ENCODE measurements at places on chromosomes 11 and 22.

DNA sequence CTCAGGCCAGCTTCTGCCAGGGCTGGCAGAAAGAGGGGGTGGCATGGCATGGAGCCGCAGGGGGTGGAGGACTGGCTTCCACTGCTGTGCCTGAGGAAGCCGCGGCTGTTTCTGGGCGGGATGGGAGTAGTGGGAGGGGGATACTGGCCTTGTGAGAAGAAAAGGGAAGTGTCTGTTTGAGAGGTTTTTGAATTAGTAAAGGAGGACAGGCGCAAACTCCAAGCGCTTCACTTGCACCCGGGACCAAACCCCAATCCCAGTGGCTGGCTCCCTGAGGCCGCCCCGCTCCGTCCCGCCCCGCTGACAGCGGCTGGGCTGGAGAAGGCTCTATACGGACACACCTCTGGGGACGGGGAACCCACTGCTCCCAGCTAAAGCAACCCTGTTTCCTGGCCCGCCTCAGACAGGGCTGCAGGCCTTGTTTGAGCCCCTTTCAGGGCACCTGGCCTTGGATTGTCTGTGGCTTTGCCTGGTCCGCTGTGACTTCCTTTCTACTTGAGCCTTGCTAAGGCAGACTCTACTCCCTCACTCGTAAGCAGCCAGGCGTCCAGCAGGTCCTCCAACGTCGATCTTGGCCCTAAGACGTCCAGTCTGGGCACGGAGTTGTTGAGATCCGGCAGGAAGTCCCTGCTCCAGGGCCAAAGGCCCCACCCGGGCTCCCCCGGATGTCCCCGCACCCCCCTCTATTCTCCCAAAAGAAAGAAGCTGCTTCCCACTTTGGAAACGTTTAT is 2.2 kb downstream of the APOA1 start:
- DNase-seq, result no peak

DNA sequence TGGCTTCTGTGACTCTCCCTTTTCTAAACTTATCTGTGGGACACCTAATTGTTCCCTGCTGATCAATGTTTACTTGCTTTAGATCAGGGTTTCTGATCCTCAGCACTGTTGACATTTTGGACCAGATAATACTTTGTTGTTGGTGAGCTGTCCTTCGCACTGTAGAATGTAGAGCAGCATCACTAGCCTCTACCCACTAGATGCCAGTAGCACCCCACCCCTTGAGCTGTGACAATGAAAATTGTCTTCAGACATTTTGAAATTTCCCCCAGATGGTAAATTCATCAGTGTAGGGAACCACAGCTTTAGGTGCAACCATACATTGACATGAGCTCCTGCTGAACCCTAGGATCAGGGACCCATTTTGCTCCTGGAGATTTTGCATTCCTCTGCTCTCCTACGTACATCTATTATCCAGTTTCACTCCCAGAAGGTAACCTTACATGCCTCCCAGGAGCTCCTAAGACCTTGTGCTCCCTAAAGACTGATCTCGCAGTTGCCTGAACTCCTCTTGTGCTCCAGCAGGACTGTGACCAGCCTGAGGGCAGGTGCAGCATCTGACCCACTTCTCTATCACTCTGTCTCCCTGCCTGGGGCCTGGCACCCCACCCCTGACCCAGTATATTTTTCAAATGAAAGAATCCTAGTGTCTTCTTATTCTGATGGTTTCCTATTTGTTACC is 107.8 kb downstream of the FAR1 start:
- DNase-seq, result no peak

GRCh38 chr22:39299829-39300178 is 19.6 kb downstream of the RPL3 start:
- no peak for DNase-seq

DNA sequence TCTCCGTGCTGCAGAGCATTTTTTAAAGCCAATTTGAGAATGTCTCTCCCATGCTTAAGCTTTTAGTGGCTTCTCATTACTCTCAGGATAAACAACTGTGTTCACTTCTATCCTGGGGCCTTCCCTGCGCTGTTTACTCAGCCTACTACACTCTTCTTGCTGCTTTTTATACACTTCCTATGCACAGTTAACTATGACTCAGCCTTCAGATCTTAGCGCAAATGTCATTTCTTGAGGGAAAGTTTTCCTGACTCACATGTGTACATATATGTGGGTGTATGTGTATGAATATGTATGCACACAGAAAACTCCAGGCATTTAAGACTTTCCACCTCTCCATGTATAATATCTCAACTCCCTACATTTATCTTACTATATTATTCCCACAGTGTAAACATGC is 9.8 kb downstream of the THAP12 start:
- no peak for DNase-seq
